ENCODE measurements at places on chromosomes 7 and 10.

GRCh38 chr7:141288626-141289025, 214.8 kb downstream of the TMEM178B start:
- no peak for DNase-seq

- no peak for DNase-seq
Measured at GRCh38 chr7:23062452-23062851, 43.1 kb upstream of the KLHL7 start.

GRCh38 chr7:28347475-28348318, 64.6 kb upstream of the CREB5 start:
- no peak for DNase-seq

- no peak for DNase-seq
Measured at GRCh38 chr7:99004216-99004615, 125.9 kb downstream of the TRRAP start.

GRCh38 chr7:91064052-91064451, 200.2 kb upstream of the FZD1 start:
- no peak for DNase-seq

GRCh38 chr7:106110885-106111654, 1.0 kb downstream of the SYPL1 start:
- no peak for DNase-seq

DNA sequence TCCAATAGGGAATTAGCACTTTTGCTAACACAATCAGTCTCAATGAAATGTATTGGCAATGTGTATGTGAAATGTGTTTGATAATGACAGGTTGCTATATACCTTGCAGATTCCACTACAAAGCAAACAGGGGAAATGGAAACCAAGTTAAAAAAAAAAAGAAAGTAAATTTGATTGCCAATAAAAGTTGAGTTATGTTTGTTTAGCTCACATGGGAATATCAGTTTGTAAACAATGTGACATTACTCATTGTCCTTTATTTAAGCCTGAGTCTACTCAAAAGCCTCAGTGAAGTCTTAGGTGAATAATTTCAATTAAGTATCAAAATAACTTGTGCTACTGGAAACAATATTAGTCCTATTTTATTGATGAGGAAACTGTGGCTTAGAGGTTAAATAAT, 285.2 kb downstream of the CACNA2D1 start:
- DNase-seq: no peak

DNA sequence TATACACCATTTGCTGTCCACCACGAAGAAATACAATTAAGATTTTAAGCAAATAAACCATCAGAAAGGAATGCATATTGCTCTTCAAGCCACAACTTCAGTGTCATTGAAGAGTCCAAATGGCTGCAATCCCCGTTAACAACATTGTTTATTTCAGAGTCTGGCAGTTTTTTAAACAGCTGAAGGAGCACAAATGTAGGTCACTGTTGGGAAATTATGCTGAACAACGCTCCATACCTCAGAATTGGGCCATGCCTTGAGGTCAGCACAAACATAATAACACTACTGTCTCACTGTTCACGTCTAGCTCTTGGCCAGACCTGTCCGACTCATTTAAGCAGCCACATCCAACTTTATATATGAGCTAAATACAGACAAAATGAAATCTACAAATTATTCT, 453.9 kb upstream of the GHITM start:
- DNase-seq: no peak

DNA sequence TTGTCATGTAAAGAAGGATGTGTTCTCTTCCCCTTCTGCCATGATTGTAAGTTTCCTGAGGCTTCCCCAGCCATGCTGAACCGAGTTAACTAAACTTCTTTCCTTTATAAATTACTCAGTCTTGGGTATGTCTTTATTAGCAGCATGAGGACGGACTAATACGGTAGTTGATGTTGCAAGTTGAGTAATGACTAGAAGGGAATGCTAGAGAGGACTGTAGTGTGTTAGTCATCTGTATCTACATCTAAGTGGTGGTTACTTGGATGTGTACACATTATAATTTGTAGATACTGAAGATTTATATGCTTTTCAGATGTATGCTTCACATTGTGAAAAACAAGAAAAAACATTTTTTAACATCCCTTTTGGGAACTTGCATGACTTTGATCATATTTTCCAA, 244.6 kb downstream of the POLR1F start:
- no peak for DNase-seq

GRCh38 chr7:106152313-106152665, 40.2 kb upstream of the SYPL1 start:
- no peak for DNase-seq

DNA sequence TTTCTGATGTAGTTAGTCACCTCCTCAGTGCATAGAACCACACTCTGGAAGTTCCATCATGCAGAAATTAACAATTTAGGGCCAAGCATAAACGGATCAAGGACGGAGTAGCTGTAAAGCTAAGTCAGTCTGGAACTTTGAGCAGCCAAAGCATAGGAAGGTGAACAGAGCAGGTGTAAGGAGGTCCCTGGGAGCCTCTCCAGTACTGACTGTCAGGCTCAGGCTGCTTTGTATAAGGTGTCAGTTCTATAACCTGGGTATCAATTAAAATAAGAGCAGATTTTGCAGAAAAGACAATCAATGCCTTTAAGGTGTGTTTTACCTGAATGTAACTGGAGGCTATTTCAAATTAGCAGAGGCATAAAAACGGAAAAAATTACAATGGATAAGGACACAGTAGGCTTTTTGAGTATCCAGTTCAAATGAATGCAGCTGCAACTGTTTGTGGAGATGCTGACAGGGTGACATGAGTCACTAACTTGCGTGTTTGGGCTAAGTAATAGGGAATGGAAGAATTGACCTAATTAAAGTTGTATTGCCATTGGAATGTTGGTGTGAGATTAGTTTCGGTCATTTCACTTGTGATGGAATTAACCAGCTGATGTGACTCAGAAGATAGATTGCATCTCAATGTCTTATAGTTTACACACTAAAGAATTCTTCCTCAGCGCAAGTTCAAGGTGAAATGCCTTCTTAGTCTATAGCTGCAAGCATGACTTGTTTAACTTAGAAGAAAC, 417.9 kb upstream of the CNTNAP2 start:
- DNase-seq: no peak

DNA sequence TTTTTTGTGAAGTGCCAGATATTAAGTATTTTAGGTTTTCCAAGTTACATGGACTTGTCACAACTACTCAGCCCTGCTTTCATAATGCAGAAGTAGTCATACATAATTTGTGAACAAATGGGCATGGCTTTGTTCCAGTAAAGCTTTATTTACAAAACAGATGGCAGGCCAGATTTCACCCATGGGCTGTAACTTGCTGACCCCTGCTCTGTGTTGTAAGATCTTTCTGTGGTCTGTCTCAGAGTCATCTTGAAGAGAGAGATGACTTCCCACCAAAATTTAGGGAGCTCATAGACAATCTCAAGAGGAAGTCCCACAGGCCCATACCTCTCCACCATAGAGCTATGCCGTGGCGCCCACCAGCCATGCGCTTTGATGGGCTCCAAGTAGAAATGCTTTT, 616.1 kb downstream of the LRMDA start:
- DNase-seq: no peak

- DNase-seq: no peak
Measured at GRCh38 chr10:9015005-9015404, 960.5 kb downstream of the GATA3 start.

GRCh38 chr10:12704488-12704887, 297.0 kb downstream of the CCDC3 start:
- DNase-seq: no peak

GRCh38 chr10:1633783-1634182, 103.5 kb downstream of the ADARB2 start:
- no peak for DNase-seq

GRCh38 chr7:86951895-86952294, 107.6 kb downstream of the ELAPOR2 start:
- no peak for DNase-seq

DNA sequence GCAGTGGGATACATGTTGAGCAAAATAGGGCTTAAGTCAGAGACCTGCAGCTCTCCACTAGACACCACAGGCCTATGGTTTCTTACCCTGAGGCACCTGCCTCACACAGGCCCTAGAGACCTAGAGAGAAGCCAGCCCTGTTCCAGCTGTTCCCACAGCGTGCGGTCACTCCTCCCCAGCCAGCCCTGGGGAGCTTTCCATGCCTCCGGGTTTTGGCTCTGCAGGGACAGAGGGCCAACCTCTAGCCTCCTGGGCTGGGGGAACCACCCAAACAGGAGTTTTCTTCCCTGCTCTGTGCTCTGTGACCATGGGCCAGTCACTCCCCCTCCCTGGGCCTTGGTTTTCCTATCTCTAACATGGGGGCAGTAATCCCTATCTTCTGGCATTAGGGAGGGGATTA, 33.0 kb downstream of the SH2B2 start:
- no peak for DNase-seq

- no peak for DNase-seq
Measured at GRCh38 chr10:56317603-56318002, 43.5 kb downstream of the ZWINT start.

DNA sequence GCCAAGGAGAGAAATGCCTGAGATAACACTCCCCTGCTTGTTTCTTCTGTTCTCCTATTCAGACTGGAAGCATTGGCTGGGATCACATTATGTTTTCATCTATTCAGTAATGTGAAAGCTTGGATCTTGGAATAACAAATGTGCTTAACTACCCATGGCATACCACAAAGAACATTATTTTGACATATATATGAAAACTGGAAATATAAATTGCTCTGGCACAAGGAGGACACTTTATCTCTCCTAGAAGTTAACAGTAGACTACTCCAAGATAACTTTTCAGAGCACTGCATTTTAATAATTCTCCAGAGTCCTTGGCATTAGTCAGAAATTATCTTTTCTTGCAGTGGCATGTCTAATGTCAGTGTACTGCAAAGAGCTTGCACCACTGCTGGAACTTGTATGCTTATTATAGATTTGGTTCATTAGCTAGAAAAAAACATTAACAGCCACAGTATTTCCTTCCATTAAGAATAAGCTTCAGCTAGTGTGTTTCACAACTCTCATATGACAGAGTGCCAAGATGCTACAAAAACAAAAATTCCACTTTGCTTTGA, 169.3 kb upstream of the LRRN3 start:
- DNase-seq: no peak

Measured in cortex of kidney (tissue), 1 donor.